ENCODE measurements at places on chromosomes 2 and 18.
A peak's percentile ranks its signal among the peaks of the same experiment; 100 is the strongest.

- no peak for DNase-seq
Measured at GRCh38 chr2:241289053-241289452, 26.4 kb downstream of the HDLBP start.

GRCh38 chr2:100396483-100396882, 21.0 kb downstream of the CHST10 start:
- DNase-seq = no peak

GRCh38 chr2:287911-288757, at the start of gene ALKAL2:
Gene ALKAL2 (minus strand): TSS chr2:288091. CDS start chr2:287835, 256 bp downstream.
- peak; percentile 11 for DNase-seq

DNA sequence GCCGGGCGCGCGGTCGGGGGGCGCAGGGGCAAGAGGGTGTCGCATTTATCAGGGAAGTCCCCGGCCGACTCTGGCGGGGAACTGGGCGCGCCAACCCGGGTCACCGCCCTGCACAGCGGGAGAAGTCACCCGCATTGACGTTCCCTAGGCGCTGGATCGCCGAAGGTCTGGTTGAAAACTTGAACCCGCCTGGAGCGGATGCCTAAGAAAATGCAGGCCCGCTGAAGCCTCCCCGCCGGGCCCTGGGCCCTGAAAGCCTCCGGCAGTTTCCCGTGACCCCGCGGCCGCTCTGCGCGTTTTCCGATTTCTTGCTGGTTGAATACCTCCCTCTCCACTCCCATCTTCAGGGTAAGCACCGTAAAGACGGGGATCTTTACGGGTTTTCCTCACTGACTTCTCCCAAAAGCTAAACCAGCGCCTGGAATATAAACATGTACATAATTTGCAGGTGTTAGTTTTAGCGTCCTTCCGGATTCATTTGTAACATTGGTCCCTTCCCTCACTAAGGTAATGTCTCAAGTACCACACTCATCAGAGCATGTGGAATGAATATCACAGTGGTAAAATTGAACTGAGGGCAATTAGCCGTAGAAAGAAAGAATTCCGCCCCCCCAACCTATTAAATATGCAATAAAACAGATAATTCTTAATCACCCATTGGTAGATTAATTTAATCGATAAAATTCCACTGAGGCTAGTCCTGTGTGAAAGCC, 675 bp upstream of the SPIRE1 start:
- peak; percentile 19 for DNase-seq

- DNase-seq = no peak
Measured at GRCh38 chr2:134288814-134289213, 34.9 kb downstream of the MGAT5 start.

DNA sequence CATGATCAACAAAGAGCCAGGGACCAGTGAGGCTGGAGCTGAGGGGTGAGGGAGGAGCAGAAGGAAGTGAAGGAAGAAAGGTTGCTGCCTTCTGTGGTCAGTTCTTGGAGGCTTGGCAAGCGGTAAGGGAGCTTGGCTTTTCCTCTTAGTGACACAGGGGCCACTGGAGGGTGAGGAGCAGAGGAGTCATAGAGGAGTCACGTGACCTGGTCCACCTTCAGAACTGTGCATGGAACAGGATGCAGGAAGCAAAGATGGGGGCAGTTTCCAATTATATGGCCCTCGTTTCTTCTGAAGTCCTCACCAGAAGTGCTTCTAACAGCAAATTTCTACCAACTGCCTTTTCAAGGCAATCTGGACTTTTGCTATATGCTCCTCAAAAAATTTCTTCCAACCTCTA, 326.9 kb upstream of the SMIM21 start:
- no peak for DNase-seq

DNA sequence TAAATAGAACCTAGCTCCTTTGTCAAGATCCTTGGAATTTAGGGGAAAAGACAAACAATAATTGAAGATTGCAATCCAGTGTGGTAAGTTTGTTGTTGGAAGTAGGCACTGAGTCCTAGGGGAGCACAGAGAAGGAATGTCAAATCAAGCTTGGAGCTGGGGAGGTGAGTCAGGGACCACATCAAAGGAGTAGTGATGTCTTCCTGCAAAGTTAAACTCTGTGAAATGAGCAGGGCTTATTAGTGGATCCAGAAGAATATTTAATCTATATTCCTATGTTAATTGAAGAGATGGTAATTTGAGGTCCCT, 41.7 kb upstream of the NABP1 start:
- no peak for DNase-seq

DNA sequence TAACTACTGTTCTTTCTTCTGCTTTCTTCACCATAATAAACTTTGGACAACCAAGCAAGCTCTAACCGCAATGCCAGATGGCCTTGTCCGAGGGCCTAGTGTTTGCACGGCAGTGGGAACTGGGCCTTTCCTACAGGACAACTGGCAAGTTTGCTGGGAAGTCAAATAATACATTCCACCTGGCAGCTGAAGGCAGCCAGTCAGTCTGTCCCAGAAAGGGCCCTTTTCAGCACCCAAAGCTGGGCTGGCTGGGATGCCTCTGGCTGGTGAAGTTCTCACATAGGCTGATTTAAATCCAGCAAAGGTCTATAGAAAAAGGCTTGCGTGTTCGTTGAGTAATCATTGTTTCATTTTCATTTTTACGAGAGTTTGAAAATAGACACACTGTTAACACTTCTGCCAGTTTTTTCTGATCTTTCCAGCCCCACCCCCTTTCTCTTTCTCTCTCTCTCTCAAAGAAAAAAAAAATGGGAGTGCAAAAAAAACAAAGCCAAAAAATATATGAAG, 110.0 kb upstream of the EPAS1 start:
- peak; percentile 37 for DNase-seq

- DNase-seq = no peak
Measured at GRCh38 chr2:96167407-96168013, 22.3 kb upstream of the DUSP2 start.

GRCh38 chr2:188678882-188679281, 295.3 kb upstream of the COL3A1 start:
- no peak for DNase-seq

DNA sequence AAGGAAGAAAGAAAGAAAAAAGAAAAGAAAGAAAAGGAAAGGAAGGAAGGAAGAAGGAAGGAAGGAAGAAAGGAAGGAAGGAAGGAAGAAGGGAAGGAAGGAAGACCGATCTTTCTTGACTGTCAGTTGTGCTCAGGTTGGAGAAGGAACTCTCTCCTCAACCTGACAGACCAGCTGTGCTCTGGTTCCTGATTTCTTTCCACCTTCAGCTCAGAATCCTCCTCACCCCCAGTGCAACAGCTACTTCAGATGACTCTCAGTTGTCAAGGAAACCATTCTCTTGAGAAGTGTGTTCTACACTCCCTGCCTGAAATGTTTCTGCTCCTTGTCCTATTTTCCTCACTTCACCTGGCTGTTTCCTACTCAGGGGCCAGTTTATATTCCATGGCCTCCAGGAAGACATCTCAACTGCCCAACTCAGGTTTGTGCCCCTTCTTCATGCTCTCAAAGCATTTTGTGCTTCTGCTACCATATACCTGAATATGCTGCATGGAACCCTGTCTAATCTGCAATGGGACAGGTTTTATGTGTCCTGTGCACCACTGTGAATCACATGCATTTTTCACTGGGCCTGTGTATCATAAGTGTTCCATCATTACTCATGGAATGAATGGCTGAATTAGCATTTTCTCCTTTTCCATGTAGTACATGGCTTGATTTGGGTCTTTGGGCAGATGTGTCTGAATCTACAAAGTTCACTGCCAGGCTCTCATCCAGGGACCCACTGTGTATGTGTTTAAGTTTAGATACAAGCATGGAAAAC, 32.8 kb upstream of the DOCK10 start:
- no peak for DNase-seq

GRCh38 chr2:98016908-98017670, 21.3 kb upstream of the TMEM131 start:
- DNase-seq = no peak

GRCh38 chr2:212854771-212855170, 296.6 kb downstream of the IKZF2 start:
- DNase-seq = no peak

- DNase-seq = no peak
Measured at GRCh38 chr2:75041731-75042600, 83.5 kb downstream of the POLE4 start.

GRCh38 chr2:232111551-232111950, 150.0 kb downstream of the DIS3L2 start:
- DNase-seq = no peak

DNA sequence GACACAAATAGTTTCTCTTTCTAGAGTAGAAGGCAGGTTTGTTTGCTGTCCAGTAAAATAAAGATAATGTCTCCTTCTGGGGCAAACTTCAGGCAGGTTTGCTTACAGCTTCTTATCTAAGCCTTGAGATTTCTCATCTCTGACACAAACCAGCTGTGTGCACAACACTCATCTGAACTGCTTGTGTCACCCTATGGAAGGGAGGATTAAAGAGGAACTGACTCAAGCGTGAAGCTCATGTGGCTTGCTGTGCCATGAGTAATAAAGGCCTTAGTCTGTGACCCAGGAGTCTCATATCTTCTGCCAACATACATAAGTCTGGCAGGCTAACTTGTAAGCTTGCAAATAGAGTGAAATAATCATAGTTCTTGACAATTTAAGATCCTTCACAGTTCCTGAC, 24.2 kb upstream of the CPO start:
- DNase-seq = no peak

DNA sequence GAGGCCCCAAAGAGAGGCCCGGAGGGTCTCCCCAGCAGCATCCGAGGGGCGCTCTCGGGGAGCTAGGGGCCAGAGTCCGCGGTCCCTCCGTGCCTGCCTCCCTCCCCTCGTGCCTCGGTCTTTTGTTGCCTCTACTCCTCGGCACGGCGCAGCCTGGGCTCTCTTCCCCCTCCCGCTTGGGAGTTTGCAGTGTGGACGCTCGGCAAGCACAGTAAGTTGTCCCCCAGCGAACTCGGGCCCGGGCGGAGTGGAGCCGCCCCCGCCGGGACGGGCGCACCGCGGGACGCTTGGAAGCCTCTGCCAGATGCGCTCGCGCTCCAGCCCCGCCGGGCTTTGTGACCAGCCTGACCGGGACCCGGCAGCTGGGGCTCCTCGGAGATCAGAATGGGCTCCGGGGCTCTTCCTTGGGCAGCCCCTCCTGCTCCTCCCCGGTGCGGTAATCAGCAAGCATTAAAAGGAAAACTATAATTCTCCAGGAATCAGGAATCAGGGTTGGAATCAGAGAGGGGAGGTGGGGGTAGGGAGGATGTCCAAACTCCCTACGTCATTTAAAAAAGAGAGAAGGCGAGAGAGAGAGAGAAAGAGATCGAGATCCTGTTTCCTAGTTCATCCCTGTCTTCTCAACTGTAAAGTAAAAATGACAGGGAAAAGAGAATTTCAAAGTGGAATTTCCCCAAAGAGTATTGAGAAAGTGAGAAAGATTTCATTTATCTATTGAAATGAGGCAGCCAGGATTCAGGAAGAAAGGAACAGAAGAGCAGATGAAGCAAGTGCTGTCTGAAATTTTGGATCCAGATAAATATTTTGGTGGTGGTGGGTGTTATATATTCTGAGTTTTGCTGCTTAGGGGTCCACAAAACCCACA, 786 bp upstream of the TMEM200C start:
- DNase-seq = peak; percentile 7

DNA sequence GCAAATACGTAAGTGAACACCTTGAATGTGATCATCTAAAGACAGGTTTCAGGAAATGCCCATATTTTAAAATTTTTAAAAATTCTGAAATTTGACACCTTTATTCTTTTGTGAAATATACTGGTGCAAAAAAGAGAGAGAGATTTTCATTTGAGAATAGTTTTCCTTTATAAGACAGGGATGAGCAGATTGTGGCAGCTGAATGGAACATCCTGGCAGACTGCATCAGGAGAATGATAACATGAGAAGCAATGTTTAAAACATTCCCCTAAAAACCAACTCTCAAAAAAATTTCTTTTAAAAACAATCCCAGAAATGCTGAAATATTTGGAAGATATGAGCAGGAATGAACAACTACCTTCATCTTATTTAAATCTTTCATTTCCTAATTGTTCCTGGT, 744.8 kb upstream of the ID2 start:
- no peak for DNase-seq

- no peak for DNase-seq
Measured at GRCh38 chr18:25251068-25251467, 100.9 kb downstream of the ZNF521 start.

GRCh38 chr2:714005-714741, 37.0 kb upstream of the TMEM18 start:
- DNase-seq = no peak

- no peak for DNase-seq
Measured at GRCh38 chr2:17000184-17000482, 334.5 kb upstream of the CYRIA start.

DNA sequence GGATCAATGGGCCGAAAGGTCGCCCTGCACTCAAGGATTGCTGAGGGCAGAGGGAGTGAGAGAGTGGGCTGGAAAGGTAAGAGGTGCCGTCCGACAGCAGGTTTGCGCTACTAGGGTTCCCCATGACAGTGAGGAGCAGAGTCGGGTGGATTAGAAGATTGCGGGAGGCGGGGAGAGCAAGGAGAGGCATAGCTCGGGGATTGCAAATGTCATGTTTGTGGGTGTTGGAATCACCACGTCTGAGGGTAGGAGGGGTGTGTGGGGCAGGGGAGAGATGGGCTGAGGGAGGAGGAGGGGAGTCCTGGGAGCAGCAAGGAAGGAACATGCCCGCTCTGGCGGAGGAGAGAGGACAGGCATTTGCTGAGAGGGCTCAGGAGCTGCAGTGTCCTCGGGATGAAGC, 81.2 kb downstream of the ZCCHC2 start:
- no peak for DNase-seq

GRCh38 chr2:78682781-78683180, 342.7 kb upstream of the REG3G start:
- DNase-seq = no peak

DNA sequence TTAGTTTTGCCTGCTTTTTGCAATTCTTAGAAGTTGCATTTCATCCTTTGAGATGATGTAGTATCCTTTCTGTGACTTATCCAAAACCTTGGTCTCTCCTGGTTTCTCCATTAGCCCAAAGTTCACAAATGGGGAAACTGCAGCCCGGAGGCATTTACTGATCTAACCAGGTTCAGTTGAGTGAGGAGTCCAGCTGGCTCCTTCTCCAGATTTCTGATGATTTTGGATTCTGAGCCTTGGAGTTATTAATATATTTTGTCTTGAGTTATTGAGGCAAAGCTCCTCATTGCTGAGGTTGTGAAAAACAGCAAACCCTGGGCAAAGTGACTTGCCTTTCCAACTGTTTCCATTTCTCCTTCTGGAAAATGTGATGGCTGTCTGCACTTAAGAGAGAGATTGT, 1.7 kb downstream of the SLC1A4 start:
- DNase-seq = no peak

GRCh38 chr2:172470958-172471922, 43.9 kb downstream of the ITGA6 start:
- DNase-seq = no peak

All from stimulated activated CD4-positive, alpha-beta T cell treated with anti-CD3 and anti-CD28 coated beads, Interleukin-4, amount 100 ng/mL, for 1 hour (primary cell).